Activated gamma-delta T cell treated with Interleukin-2 at 50 U/mL for 16 hours (primary cell): ENCODE measurements at places on chromosomes 7 and 10.

DNA sequence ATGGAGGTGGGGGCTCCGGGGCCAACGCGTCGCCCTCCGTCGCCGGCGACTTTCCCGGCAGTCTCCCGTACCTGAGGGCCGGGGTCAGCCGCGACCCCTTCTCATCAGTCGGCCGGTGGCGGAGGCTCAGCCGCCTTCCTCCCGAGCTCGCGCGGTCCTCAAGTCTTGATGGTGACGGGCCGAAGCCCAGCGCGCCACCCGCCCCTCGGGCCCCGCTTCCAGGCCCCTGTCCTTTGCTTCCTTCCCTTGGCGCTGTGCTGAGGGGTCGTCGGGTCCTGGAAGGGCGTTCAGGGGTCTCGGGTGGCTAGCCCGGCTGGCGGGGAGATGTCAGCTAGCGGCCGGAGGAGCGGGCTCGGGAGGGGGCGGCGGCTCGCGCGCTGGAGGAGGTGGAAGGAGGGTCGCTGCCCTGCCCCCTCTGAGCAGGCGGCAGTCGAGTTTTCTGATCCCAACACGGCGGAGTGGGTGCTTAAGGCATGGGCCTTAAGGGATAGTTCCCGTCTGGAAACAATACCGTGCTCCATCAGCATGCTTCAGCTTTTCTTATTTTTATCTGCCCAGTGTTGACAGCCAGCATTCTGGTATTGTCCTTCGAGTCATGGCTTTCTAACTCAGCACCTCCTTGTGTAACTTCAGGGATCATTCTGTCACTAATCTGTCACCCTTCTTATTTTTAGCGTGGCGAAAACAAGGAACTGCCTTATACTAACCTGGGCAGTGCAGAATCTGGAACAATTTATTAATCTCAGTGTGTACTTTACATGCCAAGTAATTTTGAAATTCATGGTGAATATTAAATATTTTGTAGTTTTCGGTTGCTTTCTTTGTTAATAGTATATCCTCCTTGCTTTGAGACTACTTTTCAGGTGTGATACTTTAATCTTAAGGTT, 748 bp downstream of the PHTF2 start:
- DNase-seq, result peak; percentile 10

- no peak for DNase-seq
Measured at GRCh38 chr10:94645285-94645684, 38.2 kb upstream of the CYP2C18 start.

- DNase-seq, result no peak
Measured at GRCh38 chr10:13701157-13701919, 114.6 kb downstream of the PRPF18 start.

DNA sequence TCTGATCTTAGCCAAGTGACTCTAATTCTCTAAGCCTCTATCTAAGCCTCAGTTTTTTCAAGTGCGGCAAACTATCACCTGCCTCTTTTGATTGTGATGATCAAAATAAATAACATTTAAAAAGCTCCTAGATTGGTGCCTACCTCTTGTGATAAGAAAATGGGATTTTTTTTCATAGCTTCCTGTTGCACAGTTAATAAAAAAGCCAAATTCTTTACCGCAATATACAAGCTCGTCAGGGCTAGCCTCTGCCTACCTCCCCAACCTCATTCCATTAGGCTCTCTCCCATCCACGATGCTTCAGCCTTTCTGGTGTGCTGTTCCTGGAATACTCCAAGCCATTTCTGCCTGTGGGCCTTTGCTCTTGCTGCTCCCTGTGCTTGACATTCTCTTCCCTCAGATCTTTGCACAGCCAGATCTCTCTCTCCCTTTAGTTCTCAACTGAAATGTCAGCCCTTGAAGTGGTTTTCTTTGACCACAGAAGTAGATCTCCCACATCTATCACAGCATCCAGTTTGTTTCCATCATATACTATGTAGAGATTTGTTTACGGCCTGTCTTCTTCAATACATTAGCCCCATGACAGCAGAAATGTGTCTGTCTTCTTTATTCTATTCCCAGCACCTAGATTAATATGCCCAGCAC, 48.8 kb downstream of the SFR1 start:
- DNase-seq, result no peak

- no peak for DNase-seq
Measured at GRCh38 chr10:36604316-36604715, 521.1 kb upstream of the ANKRD30A start.

- no peak for DNase-seq
Measured at GRCh38 chr7:11573128-11573750, 258.8 kb downstream of the THSD7A start.

GRCh38 chr7:123724817-123725253, 24.0 kb downstream of the WASL start:
- no peak for DNase-seq

DNA sequence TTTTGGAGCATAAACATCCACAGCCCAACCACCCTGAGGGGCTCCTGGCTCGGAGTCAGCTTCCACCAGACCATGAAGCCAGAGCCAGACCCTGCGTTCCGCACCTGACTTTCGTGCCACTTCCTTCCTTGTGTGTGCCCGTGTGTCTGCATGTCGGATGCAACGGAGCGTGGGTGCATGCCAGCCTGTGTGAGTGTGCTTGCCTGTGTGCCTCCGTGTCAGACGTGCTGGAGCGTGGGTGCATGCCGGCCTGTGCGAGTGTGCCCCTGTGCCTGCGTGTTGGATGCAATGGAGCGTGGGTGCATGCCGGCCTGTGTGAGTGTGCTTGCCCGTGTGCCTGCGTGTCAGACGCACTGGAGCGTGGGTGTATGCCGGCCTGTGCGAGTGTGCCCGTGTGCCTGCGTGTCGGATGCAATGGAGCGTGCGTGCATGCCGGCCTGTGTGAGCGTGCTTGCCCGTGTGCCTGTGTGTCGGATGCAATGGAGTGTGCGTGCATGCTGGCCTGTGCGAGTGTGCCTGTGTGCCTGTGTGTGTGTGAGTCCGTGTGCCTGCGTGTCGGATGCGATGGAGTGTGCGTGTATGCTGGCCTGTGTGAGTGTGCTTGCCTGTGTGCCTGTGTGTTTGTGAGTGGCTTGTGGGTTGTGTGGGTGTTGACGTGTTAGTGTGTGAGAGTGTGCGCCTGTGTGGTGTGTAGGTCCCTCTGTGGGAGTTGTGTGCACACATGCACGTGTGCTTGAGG, 28.1 kb upstream of the KNDC1 start:
- DNase-seq, result no peak
